ENCODE measurements at places on chromosomes 16 and 17.

DNA sequence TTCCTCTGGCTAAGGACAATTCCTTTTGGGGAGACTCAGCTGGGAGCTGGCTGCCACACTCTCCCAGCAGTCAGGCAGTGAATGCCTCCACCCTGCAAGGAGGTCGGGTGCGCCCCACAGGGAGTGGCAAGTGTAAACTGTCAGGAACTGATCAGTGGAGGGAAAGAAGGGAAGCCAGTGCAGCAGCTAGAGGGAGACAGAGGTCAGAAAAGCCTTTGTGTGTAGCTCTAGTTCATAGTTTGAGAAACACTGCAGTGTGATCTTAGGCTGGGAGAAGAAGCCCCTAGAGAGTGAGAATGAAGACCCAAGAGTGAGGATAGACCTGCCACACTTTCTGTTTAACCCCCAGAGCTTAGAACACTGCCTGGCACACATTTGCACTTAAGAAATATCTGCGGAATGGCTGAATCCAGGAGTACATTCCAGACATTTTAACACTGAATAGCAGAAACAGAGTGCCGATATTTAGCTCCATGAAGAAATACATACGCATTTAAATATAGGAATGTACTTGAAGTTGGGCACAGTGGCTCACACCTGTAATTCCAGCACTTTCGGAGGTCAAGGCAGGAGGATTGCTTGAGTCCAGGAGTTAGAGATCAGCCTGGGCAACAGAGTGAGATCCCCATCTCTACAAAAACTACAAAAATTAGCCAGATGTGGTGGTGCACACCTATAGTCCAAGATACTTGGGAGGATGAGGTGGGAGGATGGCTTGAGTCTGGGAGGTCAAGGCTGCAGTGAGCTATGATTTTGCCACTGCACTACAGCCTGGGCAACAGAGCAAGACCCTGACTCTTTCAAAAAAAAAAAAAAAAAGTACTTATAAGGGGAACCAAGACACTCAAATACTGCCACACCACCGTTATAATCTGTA lies 11.1 kb upstream of the SLC5A11 start:
- DNase-seq: no peak

DNA sequence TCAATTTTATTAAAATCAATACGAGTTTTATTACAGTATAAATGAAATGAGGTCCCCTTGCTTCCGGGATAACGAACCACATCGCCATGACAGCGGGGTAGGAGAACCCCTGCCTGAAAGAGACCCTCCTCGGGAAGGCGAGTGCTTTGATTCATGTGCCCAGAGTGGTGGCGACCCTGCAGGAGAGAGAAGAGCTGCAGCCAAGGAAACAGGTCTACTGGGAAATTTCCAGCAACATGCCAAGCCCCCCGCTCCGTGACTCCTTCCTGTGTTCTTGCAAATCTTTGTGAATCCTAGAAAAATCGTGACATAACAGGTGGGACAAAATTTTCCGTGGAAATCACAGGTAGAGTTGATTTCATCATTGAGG lies 162.5 kb downstream of the WSCD1 start:
- DNase-seq: no peak

DNA sequence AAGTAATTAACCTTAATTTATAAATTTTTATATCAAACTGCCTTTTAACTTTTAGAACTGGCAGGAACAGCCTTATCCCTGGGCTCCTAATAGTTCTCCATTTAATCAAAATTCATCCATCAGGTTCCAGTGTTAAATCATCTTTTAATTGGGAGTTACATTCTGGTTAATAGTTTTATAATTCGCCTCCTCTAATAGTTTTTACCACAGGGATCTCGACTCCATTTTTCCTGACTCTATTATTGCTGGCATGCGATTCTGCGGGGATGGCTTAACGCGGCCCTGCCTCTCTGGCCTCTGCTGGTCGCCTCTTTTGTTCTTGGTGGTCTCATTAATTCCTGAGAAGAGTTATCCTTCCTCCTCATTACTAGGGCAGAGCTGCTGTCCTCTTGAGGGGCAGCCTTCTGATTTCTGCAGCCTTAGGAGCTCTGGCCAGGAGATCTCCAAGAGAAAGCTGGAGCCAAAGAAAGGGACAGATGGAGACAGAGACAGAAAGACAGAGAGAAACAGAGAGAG lies 71.1 kb downstream of the MRM1 start:
- DNase-seq: no peak

DNA sequence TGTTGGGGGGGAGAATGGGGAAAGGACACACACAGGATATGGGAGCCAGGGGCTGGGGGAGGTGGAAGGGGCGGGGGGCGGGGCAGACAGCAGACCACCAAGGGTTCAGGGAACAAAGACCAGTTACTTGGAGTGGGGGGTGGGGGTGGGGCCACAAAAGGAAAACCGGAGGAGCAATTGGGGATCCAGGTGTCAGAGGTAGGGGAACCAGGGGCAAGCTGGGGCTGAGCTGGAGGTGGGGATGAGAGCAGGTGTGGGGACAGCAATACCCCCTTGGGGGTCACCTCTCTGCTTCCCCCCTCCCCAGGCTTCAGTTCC lies 1.4 kb upstream of the ORAI3 start:
- DNase-seq: no peak

DNA sequence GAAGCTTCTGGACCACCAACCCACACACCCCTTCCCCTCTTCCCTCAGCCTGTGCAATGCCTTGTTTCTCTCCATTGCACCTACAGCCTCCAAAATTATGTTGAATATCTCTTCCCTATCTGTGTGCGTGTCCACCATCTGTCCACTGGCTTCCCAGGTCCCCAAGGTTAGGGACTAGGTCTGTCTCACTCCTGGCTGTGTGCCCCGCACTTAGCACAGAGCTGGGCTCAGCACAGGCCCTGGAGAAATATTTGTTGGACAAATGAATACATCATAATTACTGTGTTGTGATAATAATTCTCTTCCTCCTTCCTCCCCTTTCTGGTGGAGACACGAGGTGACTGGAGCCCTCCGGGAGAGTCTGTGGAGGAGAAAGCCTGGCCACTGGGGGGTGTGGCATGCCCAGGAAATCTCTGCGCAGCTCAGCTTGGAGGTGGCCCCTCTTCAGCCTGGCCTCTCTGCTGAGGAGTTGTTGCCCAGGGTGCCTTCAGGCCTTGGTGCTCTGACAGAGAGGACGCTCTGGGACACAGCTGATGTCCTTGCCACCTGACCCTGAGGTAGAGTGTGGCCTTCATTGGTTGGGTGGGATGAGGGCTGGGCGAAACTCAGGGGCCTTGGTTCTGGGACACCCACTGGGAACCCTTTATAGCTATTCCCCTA lies 3.3 kb upstream of the BRD7 start:
- no peak for DNase-seq

GRCh38 chr17:74962622-74963394 lies 9.8 kb downstream of the HID1 start:
- no peak for DNase-seq

DNA sequence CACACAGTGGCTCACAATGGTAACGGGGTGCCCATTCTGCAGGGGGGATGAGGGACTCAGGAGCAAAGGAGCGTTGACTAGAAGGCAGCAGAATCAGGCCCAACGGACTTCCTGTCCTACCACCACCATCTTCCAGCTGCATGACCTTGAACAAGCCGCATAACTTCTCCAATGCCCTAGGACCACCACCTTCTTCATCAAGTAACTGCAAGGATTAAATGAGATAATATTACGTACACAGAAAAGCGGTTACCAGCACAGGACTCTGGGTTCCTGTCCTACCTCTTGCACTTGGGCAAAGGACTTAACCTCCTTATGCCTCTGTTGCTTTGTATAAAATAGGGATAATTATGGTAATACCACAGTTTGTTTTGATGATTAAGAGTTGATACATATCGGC lies 4.7 kb downstream of the ASPHD1 start:
- DNase-seq: no peak

GRCh38 chr16:81694494-81695280 lies 84.4 kb upstream of the PLCG2 start:
- DNase-seq: no peak

GRCh38 chr16:67024384-67025209 lies 4.4 kb upstream of the CBFB start:
- peak; percentile 29 for DNase-seq

GRCh38 chr16:9580025-9580424 lies 488.6 kb downstream of the HAPSTR1 start:
- no peak for DNase-seq

- no peak for DNase-seq
These were observed 3.0 kb upstream of the VAT1L start for GRCh38 chr16:77785373-77785764.

DNA sequence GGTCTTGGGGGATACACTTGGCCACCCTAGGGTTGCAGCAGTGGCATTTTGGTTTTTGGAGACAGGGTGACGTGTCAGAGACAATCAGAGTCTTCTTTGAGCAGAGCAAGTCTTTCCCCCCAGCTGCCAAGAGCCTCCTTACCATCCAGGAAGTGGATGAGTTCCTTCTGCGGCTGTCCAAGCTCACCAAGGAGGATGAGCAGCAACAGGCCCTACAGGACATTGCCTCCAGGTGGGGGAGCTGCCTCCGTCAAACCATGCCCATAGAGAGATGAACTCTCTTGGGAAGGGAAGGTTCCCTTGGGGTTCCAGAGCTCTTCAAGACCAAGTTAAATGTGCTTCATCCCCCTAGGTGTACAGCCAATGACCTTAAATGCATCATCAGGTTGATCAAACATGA lies 11.3 kb downstream of the LIG3 start:
- no peak for DNase-seq

- no peak for DNase-seq
These were observed 30.2 kb upstream of the ST6GALNAC1 start for GRCh38 chr17:76673729-76674128.

- DNase-seq: no peak
These were observed 28.9 kb downstream of the SLC7A5 start for GRCh38 chr16:87840271-87840978.

GRCh38 chr16:3171181-3171854 lies 16.7 kb upstream of the OR1F1 start:
- DNase-seq: no peak

DNA sequence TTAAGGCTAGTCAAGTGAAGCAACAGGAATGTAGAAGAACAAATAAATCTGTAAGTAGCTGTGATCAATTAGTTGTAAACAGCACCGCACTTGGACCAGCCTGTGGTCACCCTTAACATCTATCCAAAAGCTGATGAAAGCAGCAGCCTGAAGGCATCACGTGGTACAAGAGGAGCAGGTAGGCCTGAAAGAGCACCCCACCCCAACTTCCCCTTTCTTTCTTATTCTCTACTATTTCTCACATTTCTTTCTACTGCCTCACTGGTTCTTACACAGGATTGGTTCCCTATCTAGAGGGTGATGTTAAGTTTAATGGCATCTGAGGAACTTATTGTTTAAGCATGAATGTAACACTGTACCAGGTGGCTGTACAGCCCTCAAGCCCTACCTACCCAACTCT lies 42.6 kb upstream of the CLEC18B start:
- no peak for DNase-seq

DNA sequence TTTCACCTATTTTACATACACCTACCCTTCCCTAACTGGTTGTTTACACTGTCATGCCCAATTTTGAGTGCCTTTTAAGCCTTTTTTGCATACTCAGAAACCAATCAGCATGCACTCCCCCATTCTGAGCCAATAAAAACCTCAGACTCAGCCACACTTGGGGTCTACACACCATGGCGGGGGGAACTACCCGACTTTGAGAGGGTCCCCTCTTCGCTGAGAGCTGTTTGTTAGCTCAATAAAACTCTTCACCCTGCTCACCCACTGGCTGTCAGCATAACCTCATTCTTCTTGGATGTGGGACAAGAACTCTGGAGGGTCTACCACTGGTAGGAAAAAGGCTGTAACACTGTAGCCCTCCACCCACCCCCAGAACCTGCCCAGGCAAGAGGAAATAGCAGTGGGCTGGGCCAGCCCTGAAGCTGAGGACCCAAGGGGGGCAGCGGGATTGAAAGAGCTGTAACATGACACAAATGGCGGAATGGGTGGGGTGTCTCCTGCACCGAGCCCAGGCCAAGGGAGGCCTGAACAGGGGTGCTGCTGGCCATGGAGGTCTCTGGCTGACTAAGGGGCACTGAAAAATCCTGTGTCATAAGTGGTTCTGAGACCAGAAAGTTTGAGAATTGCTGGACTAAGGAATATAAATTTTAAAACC lies 3.0 kb upstream of the FLYWCH2 start:
- no peak for DNase-seq

- no peak for DNase-seq
These were observed 23.1 kb upstream of the CNOT1 start for GRCh38 chr16:58652741-58653140.

DNA sequence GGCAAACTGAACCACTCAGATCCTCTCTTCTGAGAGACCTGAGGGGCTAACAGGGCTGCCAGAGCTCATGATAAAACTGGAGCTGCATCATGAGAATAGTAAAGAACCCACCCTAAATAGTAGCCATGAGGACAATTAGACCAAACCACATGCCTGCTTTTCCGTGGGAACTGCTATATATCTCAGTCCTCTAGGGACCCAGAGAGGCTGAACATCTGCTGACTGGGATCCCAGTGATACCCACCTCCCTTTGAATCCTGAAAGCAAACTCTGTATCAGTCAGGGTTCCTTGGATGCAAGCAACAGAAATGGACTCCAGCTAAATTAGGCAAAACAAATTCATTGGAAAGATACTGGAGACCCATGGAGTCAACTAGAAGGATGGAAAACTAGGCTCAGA lies 6.5 kb downstream of the MT1X start:
- no peak for DNase-seq

GRCh38 chr16:86362155-86362849 lies 148.0 kb upstream of the FOXF1 start:
- no peak for DNase-seq

GRCh38 chr17:13601776-13602551 lies at the start of gene HS3ST3A1:
TSS of gene HS3ST3A1 (minus strand) at chr17:13601929. CDS start at chr17:13601129, 800 bp downstream.
- DNase-seq: no peak

- peak; percentile 72 for DNase-seq
These were observed at the start of gene ST6GALNAC2 for GRCh38 chr17:76585649-76586593. TSS of gene ST6GALNAC2 (minus strand) at chr17:76585860. CDS start at chr17:76585808, 52 bp downstream.

DNA sequence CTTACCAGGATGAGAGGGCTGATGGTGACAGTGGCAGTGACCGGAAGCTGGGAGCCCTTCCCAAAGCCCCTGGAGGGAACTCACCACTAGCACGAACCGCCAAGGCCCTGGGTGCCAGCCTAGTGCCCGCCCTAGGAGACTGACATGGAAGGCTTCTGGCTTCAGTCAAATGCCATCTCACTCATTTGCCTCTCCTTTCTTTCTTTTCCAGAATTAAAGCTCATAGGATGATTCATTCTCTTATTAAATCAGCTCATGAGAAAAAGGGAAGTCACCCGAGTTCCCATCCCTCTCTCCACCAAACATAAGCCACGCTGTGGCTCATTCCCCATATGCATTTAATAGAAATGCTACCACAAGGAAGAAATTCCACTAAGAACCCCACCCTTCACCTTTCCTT lies 12.1 kb downstream of the CUEDC1 start:
- DNase-seq: no peak

GRCh38 chr16:87789437-87790291 lies 23.9 kb upstream of the KLHDC4 start:
- no peak for DNase-seq

- no peak for DNase-seq
These were observed 439.3 kb upstream of the CDH8 start for GRCh38 chr16:62475573-62475972.

GRCh38 chr16:57013229-57013628 lies 23.9 kb downstream of the NLRC5 start:
- no peak for DNase-seq

- no peak for DNase-seq
These were observed 25.1 kb downstream of the MAPK8IP3 start for GRCh38 chr16:1731073-1731472.
